ENCODE measurements at places on chromosomes 3 and 15.

DNA sequence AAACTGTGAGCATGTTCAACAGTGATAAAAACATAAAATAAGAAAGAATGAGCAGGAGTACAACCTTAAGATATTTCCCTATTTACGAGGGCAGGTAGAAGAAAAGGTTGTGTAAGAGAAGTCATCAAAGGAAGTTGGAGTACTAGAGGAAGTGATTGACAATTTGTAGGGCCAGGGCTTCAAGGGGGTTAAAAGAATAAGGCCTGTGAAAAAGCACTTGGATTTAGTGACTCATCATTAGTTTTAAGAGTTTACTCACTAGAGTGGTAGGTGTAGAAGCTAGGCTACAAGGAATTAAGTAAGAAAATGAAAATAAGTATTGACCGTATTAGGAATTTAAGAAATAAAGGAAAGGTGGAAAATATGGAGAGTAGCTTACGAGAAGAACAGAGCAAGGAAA lies 23.6 kb downstream of the KCNMB3 start:
- no peak for DNase-seq

- peak; percentile 6 for DNase-seq
These were observed 71.0 kb downstream of the TCF12 start for GRCh38 chr15:56989411-56989924.

DNA sequence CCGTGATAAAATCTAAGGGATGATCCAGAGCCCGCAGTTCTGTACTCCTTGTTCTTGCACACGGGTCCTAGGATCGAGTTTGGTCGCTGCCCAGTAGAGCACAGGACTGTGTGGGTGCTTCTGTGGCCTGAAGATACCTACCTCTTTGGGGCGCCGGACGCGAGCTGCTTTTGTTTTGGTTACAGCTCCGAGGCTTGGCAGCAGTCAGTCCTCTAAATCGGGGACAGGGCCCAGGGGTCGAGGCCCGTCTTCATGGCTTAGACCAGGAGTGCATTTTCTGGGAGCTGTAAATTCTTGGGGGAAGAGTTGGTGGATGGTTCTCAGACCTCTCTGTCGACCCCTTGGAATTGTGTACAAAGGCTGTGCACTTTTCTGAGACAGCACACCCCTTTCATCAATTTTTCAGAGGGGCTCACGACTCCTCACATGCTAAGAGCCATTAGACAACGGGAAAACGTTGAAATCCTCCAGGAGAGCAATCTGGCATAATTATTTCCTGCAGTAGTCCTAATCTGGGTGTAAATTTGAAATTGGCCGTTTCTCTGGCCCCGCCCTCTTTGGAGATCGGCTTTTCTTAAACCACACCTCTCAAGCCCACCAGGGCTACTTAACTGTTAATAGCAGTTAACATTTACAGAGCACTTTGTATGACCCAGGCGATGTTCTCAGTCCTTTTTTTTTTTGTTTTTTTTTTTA lies 928 bp downstream of the CEP97 start:
- peak; percentile 55 for DNase-seq

- DNase-seq, result no peak
These were observed 44.4 kb upstream of the RASA2 start for GRCh38 chr3:141442446-141442845.
